Renal cortical epithelial cell (primary cell): ENCODE measurements at places on chromosomes 16 and 17.

- no peak for DNase-seq
Measured at GRCh38 chr16:28217326-28217725, 5.6 kb upstream of the XPO6 start.

DNA sequence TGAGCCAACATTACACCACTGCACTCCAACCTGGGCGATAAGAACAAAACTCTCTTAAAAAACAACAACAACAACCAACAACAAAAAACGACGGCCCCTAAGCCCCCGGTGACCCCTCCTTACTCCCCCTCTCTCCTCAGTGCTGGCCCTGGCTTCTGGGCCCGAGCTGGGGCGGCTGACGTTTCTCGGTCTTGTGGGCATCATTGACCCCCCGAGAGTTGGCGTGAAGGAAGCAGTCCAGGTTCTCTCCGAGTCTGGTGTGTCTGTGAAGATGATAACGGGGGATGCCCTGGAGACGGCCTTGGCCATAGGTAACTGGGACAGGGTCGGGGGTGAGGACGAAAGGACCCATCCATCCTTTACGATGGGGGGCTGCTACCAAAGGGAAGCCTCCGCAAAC is 52.7 kb downstream of the MEAK7 start:
- DNase-seq: no peak

- DNase-seq: no peak
Measured at GRCh38 chr17:18919963-18920362, 32.0 kb upstream of the SLC5A10 start.

DNA sequence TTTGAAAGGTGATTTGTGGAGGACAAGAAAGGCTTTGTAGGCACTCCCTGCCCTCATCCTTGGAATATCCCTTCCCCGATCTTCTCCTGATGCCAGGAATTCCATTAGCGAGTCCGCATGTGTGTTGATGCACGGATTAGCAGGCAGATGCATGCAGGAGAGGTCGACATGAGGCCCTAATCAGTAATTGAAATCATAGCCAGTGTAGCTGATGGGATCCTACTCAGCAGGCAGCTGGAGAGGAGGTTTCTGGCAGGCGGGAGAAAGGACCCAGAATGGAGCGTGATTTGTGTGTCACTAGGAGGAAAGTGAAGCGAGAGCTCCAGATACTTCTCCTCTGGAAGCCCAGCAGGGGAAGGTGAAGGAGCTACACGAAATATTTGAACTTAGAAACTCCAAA is 196.3 kb upstream of the CDH11 start:
- no peak for DNase-seq

DNA sequence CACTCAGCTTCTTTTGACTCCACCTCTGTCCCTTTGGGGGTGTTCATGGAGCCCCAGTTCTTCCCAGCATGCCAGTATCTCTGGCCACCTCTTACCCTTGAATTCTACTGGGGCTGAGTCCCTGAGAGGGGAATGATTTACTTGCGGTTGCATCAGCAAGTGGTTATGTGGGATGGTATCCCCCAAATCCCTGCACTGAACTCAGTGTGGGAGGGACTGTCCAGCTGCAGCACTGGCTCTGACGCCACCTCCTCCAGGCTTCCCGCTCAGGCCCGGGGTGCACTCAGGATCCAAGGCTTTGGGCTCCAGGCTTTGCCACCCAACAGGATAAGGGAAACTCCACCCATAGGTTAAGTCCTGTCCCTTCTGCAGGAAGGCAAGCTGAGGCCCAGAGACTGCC is 21.1 kb upstream of the BRD7 start:
- no peak for DNase-seq

- peak; percentile 82 for DNase-seq
Measured at GRCh38 chr16:52557236-52557635, 10.3 kb upstream of the TOX3 start.

DNA sequence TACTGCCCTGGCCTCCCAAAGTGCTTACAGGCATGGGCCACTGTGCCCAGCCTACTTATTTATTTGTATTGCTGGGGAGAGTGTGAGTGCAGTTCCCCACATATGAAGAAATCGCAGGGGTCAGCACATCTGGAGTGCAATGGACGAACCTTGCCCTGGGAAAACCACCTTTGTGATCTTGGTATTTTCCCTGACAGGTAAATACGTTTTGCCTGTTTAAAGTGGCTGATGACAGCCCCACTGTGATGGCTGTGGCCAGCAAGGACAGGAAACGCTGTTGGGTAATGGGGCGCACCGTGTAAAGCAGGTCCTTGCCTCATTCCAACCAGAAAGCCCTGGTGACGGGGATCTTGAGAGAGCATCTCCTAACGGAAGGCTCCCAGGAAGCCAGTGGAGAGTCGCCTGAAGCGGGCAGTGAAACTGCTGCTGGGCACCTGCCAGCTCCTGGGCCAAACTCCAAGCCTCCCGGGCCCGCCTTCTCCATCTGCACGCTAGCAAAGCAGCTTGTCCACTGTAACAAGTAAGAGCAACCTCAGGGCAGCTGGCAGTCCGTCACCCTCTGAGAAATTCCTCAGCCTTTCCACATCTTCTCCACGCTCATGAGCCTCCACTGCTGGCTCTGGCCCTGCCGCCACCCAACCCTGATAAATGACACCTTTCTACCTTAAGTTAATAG is 17.5 kb downstream of the EMC8 start:
- DNase-seq: no peak

- DNase-seq: no peak
Measured at GRCh38 chr16:88727871-88728270, 21.6 kb downstream of the CTU2 start.

DNA sequence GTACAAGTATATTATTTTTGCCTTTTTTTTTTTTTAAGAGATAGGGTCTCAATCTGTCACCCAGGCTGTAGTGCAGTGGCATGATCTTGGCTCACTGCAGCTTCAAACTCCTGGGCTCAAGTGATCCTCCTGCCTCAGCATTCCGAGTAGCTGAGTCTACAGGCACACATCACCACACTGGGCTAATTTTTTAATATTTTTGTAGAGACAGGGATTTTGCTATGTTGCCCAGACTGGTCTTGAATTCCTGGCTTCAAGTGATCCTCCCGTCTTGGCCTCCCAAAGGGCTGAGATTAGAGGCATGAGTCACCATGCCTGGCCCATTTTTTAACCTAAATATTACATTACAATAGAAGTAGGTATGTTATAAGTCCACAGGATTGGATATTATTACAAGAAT is 3.2 kb downstream of the TERB1 start:
- no peak for DNase-seq

DNA sequence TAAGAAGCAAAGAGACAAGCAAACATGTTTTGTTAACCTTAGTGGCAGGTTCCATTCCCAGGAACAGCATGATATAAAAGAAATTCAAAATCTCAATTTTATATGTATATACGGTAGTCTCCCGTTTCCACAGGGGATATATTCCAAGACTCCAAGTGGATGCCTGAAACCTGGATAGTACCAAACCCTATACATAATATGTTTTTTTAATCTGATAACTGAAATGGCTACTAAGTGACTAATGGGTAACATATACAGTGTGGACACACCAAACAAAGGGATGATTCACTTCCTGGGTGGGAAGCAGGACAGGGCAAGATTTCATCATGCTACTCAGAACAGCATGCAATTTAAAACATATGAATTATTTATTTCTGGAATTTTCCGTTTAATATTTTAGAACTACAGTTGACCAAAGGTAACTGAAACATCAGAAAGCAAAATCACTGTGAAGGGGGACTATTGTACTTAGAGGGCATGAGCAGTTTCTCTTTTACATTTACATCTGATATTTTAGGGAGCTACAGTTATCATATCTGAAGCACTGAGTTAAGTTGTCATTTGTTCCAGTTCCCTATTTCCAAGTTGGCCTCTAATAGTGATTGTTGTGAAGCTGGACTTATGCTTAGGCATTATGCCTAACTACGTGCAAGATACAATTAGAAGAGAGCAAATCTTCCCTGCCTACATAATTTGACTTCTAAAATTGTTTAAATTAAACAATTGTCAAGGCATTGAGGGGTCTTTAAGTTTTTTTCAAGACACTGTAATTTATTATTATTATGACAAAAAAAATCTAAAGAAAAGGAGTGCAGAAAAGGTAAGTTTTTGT is 34.1 kb upstream of the ABCA6 start:
- peak; percentile 83 for DNase-seq

- DNase-seq: no peak
Measured at GRCh38 chr16:74793571-74793970, 19.0 kb upstream of the FA2H start.
